ENCODE measurements at places on chromosomes 4 and X.

GRCh38 chr4:173943547-173943946, 339.9 kb downstream of the FBXO8 start:
- no peak for DNase-seq

DNA sequence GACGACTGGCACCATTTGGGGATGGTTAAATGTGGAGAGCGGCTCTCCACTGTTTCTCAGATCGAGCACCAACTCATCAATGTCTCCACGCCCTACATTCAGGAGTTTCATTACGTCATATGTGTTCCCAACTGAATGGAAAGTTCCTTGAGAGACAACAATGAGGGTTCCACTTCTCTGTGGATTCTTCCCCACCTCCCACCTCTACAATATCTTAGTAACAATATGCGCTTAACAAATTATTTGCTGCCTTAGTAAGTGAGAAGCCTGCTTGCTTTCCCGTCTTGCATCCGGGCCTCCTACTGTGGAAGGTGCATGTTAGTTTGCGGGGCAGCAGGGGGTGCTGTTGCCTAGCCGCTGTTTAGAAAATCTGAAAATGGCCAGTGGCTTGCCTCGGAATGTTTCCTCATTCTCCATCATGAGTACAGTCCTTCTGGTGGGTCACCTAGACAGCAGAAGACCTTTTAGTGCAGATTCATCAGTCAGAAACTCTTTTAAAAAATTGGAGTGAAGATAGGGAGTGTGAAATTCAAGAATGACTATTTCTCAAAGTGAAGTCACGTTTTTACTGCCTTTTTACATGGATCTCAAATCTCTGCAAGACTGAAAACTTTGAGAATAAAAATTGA, 55.7 kb downstream of the PHOX2B start:
- no peak for DNase-seq

DNA sequence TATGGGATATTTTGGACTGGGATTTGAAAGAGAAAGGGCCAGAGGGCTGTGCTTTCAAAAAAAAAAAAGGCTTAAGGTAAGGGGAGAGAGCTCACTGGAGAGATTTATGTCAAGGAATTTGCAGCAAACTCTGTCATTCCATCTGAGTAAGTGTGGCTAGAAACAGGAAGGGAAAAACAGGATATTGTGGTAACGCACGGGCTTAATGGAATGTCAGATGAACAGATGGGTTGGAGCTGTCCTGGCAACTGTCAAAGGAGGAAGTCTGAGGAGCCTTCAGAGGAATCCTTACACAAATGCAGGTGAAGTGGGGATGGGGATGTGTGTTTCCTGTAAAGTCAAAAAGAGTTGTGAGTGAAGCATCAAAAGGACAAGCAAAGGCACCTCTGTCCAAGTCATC, 15.1 kb upstream of the NKX3-2 start:
- DNase-seq = peak; percentile 49

GRCh38 chrX:152632445-152633097, 5.1 kb upstream of the GABRQ start:
- peak; percentile 11 for DNase-seq

DNA sequence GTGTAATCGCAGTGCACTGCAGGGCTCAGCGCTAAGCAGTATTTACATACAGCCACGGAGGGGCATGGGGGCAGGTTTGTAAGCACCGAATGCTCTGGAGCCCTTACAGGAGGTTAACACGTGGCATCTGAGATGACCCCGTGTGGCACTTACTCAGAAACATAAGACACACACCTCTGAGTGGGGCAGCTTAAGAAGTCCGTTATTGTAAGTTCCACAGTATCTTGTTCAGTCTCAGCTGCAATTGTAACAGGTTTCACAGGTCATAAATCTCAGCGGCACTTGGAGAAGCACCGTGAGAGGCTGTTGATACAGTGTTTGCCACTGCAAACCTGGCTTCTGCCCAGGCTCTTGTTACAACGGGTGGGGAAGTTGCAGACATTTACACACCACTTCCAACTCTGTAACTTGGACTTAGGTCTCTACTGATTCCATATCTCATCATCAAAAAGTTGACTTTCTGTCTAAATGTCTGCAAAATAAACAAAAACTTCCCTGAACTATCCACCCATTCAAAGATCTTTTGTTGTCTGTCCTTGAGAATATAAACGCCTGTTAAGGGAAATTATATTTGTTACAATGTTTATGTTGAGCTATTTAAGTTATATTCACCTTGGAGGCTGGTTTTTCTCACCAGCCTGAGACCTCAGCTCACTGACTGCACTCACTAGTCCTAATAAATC, 10.3 kb downstream of the CPLX1 start:
- no peak for DNase-seq

DNA sequence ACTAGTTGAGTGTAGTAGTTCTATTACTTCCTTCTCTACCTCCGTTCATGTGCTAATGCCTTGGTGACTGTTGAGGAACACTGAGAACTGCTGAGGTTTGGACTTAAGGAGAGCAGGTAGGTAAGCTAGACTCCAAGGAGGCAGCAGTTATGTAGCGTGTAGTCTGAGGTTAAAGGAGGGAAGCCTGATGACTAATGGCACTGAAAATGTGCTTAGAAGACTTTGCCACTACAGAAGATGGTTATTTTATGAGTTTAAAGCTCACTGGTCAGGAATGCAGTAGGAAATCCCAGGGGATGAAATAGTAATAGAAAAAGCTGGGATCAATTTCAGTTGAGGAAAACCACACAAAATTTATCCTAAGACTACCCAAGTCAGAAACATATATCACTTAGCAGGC, 1077.3 kb downstream of the RAPGEF2 start:
- peak; percentile 38 for DNase-seq

- no peak for DNase-seq
Observed at GRCh38 chr4:149234798-149235197, 580.8 kb downstream of the IQCM start.

DNA sequence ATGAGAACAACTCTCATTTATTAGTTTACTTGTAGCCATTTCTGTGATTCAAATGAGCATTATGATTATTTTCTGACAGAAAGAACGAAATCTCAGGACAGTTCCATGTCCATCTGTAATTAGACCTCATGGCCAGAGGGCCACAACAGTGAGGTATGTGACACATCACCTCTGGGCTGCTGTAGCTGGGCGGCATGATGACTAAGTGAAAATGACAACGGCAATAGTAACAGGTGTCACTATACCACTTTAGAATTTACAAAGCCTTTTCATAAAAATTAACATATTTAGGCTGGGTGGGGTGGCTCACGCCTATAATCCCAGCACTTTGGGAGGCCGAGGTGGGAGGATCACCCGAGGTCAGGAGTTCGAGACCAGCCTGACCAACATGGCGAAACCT, 252.6 kb downstream of the CBR4 start:
- DNase-seq = no peak

- peak; percentile 36 for DNase-seq
Observed at GRCh38 chr4:24778464-24779225, 16.7 kb upstream of the SOD3 start.

DNA sequence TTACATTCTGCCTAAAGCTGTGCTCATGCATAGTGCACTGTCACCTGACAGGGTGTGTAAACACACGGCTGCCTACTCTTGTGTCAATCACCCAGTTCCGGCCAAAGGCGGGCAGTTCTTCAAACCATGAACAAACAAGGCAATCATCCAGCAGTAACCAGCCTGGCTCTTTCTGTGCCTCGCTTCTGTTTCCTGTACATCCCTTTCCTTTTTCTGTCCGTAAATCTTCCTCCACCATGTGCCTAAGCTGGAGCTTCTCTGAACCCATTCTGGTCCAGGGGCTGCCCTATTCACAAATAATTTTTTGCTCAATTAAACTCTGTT, 60.8 kb upstream of the CBR4 start:
- DNase-seq = no peak

- no peak for DNase-seq
Observed at GRCh38 chr4:162837241-162837640, 329.4 kb downstream of the NAF1 start.

GRCh38 chrX:153723351-153724251, 586 bp downstream of the BCAP31 start:
- DNase-seq = peak; percentile 17

DNA sequence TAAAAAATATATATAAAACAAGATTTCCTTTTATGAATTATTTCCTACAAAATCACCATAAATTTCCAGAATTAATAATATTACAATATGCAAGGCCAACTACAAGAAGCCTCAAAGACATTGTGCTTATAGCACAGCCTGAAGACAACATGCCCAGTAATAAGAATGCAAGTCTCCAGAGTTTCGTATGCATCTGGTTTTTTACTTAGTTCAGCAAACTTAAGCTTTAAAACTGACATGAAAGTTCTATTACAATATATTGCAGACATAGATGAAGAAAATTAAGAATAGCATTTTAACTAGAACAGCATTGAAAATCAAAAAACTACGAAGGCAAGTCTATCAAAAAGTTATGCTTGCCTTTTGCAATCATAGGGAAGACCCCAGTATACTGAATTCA, 107.6 kb downstream of the PRDM5 start:
- DNase-seq = no peak

- DNase-seq = no peak
Observed at GRCh38 chrX:124720532-124720931, 374.2 kb downstream of the SH2D1A start.

- no peak for DNase-seq
Observed at GRCh38 chr4:13698296-13698695, 70.8 kb upstream of the BOD1L1 start.

GRCh38 chr4:186266729-186267456, 904 bp downstream of the F11 start:
- DNase-seq = no peak

DNA sequence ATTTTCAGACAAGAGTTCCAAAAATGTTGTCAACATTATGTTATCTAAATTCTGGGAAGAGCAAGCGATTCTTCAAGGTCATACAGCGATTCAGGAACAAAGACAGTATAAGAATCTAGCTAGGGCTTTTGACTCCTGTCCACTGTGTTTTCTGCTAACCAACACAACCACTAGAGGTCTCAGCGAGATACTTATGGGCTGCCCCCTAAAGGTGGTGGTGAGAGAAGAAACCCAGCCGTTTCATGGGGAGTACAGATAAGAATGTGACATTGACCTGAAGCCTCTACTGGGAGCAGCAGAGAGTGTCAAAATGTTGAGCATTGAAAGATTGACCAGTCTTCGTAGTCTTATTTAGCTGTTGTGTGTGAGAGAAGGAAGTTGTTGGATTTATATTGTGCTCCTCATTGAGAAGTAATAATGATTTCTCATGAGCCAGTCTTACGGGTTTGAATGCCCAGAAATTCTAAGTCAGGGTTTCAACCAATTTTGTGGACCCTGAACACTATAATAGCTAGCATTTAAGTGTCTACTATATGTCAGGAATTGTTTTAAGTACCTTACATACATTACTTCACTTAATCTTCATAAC, 168.3 kb downstream of the SPRY1 start:
- DNase-seq = no peak

GRCh38 chr4:185835336-185835735, 23.3 kb upstream of the SORBS2 start:
- DNase-seq = no peak

GRCh38 chrX:44462850-44463249, 79.8 kb downstream of the FUNDC1 start:
- peak; percentile 22 for DNase-seq

DNA sequence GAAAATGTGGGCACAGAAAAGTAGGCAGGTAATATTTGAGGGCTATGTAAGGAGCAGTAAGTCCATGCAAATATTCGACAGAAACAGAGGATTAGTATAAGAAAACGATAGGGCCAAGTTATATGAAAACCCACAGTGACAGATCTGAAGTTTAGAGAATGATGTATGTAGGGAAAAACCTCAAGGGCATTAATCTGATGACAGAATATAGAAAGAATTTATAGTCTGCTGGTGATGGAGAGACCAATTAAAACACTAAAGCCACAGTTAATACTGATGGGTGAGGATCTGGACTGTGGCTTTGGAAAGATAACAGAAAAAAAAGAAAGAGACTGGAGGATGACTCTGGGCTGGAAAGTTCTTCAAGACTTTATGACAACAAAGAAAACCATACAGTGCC, 169.7 kb downstream of the PALLD start:
- DNase-seq = peak; percentile 12

GRCh38 chrX:150504397-150505182, 63.8 kb upstream of the MTM1 start:
- no peak for DNase-seq

DNA sequence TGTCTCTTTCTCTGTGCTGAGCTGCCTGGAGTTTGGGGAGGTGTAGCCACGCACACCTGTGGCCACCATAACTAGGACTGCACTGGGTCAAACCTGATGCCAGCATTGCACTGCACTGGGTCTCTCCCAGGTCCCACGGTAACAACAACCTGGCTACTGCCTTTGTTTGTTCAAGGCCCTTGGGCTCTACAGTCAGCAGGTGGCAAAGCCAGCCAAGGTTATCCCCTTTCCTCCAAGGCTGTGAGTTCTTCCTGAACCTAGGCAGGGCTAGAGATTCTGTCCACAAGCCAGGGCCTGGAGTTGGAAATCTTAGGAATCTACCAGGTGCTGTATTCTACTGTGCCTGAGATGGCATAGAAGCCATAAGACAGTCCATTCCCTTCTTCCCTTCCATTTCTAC, 126.7 kb upstream of the MAGEE2 start:
- DNase-seq = no peak

- no peak for DNase-seq
Observed at GRCh38 chr4:2932951-2933565, 30.1 kb downstream of the NOP14 start.

GRCh38 chrX:103439161-103439560, 62.8 kb downstream of the BEX3 start:
- DNase-seq = no peak

GRCh38 chrX:40501164-40501855, 79.5 kb upstream of the ATP6AP2 start:
- DNase-seq = no peak

DNA sequence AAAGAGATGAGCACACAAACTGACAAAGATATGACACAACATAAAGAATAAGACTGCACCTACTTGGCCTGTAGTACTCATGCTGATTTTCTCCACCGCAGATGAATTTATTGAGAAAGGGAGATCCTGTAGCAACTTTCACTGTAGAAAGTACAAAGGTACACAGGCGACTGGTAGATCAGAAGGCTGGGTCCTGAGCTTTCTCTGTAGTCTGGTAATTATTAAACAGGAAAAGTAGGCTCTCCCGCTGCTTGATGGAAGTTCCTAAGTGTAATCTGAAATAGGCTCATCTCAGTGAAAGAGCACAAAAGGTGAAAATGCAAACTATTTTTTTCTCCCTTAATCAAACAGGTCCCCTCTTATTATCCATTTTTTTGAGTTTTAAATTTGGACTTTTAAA, at the start of gene ADH6:
ADH6 (minus strand) TSS at position 175 of the 400 bp plus-strand sequence; CDS start at position 81, 94 bp downstream.
- no peak for DNase-seq

GRCh38 chr4:174503079-174503715, 19.1 kb downstream of the HPGD start:
- no peak for DNase-seq

Data from HS-27A (cell line).